ENCODE measurements at places on chromosomes 4 and X.

DNA sequence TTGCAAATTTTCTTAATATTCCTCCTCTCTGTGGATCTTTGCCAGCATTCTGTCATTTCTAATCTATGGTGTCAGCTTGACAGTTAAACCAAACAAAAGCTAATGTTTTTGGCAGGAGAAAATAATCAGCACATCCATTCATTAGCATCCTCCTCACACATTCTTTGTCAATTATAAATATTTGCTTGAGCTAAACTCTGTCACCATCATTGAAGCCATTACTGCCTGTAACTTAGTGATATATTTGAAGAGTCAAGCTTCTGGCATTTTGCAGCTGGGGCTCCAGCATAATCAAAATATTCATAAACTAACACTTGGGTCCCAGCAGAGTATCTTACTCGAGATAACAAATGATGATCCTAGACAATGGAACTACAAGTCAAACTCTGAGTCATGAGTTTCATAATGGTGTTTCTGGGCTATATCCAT, 126.1 kb downstream of the EIF4E start:
- no peaks in the 10 kb centered on the region for H3K36me3 ChIP-seq
- no peak overlapping the region for H3K27ac ChIP-seq
- no peaks in the 10 kb centered on the region for H3K4me1 ChIP-seq
- DNase-seq, result no peak
- no peak overlapping the region for H3K4me3 ChIP-seq

GRCh38 chrX:108397627-108398391, 40.4 kb downstream of the COL4A6 start:
- H3K4me1 ChIP-seq, result peaks cover 2% of the 10 kb centered on the region
- H3K27me3 ChIP-seq, result no peaks in the 10 kb centered on the region
- H3K36me3 ChIP-seq, result no peaks in the 10 kb centered on the region
- no peak overlapping the region for H3K27ac ChIP-seq

- no peak overlapping the region for H3K27ac ChIP-seq
- no peaks in the 10 kb centered on the region for H3K36me3 ChIP-seq
- peak; percentile 61 for DNase-seq
- H3K4me1 ChIP-seq, result no peaks in the 10 kb centered on the region
Measured at GRCh38 chrX:68462653-68463052, 29.4 kb upstream of the OPHN1 start.

- H3K4me3 ChIP-seq, result no peak overlapping the region
- no peaks in the 10 kb centered on the region for H3K27me3 ChIP-seq
- no peaks in the 10 kb centered on the region for H3K36me3 ChIP-seq
Measured at GRCh38 chr4:139525414-139525813, 30.6 kb downstream of the SETD7 start.

GRCh38 chrX:105845631-105846030, 23.3 kb downstream of the NRK start:
- H3K36me3 ChIP-seq, result no peaks in the 10 kb centered on the region
- H3K4me1 ChIP-seq, result no peaks in the 10 kb centered on the region
- H3K4me3 ChIP-seq, result no peak overlapping the region
- H3K27me3 ChIP-seq, result no peaks in the 10 kb centered on the region
- no peak overlapping the region for H3K27ac ChIP-seq

- no peaks in the 10 kb centered on the region for H3K4me1 ChIP-seq
- no peaks in the 10 kb centered on the region for H3K27me3 ChIP-seq
- H3K4me3 ChIP-seq, result no peak overlapping the region
- no peaks in the 10 kb centered on the region for H3K36me3 ChIP-seq
- H3K27ac ChIP-seq, result no peak overlapping the region
Measured at GRCh38 chr4:94426783-94427182, 25.0 kb upstream of the PDLIM5 start.

DNA sequence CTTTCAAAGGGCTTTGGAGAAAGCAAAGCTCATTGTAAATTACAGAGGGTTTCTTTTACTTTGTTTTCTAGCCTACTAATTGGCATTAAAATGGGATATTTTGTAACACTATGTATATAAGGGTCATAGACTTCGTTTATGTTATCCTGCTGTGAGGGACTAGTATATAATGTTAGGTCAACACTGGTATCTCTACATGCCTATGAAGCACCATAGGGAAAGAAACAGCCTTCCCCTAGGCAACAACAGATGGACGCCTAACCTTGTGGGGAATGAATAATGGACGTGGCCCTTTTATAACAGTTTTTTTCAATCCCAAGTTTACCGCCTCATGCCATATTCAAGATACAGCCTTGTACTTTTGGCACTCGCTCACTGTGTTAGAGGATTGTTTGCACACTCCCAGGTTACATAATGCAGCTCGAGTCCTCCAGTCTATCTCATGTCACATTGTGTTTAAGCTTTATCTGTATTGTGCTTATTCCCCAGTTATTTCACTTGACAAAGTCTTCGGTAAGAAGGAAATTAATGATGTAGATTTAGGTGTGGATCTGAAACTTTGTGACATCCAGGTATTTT, 711.0 kb downstream of the RPA4 start:
- no peak overlapping the region for H3K4me3 ChIP-seq
- H3K27ac ChIP-seq, result no peak overlapping the region
- DNase-seq, result no peak
- no peaks in the 10 kb centered on the region for H3K36me3 ChIP-seq
- no peaks in the 10 kb centered on the region for H3K27me3 ChIP-seq

- peak overlapping the region; percentile 85 for H3K27ac ChIP-seq
- no peaks in the 10 kb centered on the region for H3K36me3 ChIP-seq
- H3K4me3 ChIP-seq, result peak overlapping the region; percentile 87
- no peak for DNase-seq
- H3K4me1 ChIP-seq, result no peaks in the 10 kb centered on the region
- H3K27me3 ChIP-seq, result no peaks in the 10 kb centered on the region
Measured at GRCh38 chrX:38804432-38804681, 3.1 kb downstream of the MID1IP1 start.

GRCh38 chrX:33106737-33107136, 104.6 kb downstream of the DMD start:
- H3K4me1 ChIP-seq, result no peaks in the 10 kb centered on the region
- no peaks in the 10 kb centered on the region for H3K36me3 ChIP-seq
- H3K27ac ChIP-seq, result no peak overlapping the region
- DNase-seq, result no peak
- no peaks in the 10 kb centered on the region for H3K27me3 ChIP-seq

DNA sequence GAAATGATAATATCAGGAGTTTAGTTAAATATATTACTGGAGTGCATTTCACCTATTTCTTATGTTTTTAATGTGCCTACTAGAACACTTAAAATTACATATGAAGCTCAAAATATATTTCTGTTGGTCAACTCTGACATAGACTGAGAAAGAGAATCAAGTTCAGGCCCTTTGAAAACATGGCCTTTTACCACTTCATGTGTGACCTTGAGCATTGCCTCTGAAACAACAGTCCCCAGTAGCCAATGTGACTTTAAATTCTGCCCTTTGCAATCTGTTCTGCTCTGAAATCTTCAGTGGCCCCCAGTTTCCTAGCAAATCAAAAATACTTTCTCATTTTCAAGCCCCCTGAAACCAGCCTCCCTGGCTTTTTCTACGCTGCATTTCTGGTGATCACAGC, 50.1 kb upstream of the TBC1D14 start:
- H3K4me1 ChIP-seq, result no peaks in the 10 kb centered on the region
- no peak overlapping the region for H3K4me3 ChIP-seq
- H3K27me3 ChIP-seq, result no peaks in the 10 kb centered on the region
- no peak for DNase-seq
- H3K36me3 ChIP-seq, result peaks cover 4% of the 10 kb centered on the region

Measured in mesendoderm (in vitro differentiated cells).